ENCODE measurements at places on chromosomes 11 and 22.

DNA sequence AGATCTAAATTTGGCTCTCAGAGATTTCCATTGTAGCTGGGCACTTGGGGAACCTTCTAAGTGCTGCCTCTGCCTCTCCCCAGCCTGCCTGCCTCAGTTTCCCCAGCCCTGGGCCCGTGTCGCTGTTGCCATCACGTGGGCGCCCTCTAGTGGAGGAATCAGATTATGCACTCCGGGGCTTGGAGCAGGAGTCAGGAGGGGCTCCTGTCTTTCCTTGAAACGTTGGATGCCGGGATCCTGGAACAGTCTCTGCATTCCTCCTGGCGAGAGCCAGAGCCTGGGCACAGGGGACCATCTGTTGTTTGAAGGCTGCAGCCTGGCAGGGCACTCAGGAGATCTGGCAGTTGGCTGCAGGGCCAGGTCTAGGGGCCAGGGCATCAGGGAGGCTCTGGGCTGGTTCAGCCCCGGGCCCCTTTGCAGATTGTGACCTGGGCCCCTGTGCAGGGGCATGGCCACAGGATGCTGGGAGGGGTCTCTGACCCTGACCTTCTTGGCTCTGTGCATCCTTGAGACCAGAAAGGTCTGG is 71.6 kb downstream of the LRP5 start:
- DNase-seq, result peak; percentile 22

- DNase-seq, result peak; percentile 77
Observed at GRCh38 chr22:50544078-50544745, 1.5 kb upstream of the KLHDC7B start.

DNA sequence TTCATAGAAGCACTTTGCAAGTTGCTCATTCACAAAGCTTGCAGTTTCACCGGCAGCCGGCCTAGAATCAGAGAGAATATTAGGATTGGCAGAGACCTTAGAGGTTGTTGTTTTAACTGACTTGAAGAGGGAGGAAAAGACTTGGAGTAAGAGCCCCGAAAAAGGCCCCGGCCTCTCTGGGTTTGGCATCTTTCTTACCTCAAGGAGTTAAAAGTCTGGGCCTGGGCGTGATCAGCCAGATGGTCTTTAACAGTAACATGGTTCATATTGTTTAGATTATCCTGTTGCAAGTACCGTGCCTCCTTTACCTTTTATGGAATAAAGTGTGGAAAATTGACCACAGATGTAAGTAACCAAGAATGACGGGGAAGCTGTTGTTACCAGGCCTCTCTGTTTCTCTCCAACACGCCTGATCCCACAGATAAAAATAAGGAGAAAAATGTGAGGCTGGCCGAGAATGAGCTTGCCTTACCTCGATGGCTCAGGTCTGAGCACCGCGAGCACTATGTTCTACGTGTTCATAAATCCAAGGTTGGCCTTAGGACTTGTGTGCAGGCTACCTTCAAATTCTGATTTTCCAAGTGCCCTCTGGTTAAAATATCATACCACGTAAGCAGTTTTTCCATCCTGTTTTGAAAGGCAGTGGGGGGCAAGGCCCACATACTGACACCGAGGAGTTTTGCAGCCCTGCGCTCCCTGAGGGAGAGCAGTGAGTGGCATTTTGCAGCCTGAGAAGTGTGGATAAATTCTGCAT is 56.4 kb downstream of the PARVA start:
- no peak for DNase-seq

- DNase-seq, result no peak
Observed at GRCh38 chr11:27076121-27076589, 35.5 kb downstream of the BBOX1 start.

GRCh38 chr11:64245401-64245796 is 1.3 kb downstream of the PPP1R14B start:
- DNase-seq, result no peak

- DNase-seq, result no peak
Observed at GRCh38 chr11:94153320-94153719, 24.7 kb downstream of the PANX1 start.

- peak; percentile 66 for DNase-seq
Observed at GRCh38 chr11:126416542-126417090, 61.1 kb downstream of the ST3GAL4 start.

GRCh38 chr11:112477581-112478317 is 217.1 kb upstream of the PLET1 start:
- no peak for DNase-seq

DNA sequence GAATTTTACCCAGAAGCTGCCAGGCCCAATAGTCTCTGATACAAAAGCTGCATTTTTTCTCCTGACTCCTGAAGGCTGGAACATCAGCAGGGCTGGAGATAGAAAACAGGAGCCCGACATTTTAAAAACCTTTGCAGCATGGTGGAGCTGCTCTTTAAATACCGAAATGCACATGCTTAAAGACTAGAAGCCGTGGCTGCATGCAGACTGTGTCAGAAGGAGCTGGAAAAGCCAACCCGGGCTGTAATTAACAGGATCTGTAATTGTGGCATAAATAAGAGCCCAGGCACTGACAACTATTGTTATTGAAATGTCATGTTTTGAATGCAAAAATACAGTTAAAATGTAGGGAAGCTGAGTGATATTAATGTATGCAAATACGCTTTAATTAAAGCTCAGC is 304.9 kb upstream of the PLET1 start:
- no peak for DNase-seq

DNA sequence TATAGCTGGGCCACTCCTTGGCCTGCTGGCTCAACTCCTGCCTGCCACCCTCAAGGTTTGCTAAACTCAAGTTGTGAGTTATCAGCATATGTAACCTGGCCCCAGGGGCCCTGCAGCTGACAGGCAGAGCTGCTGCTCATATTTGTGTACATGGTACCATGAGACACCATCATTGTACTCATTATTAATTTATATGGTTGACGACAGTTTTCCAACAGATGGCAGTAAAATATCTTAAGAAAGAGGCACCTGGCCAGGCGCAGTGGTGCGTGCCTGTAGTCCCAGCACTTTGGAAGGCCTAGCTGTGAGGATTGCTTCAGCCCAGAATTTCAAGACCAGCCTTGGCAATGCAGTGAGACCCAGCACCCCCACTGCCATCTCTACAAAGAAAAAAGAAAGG is 11.4 kb upstream of the DENND5A start:
- no peak for DNase-seq

DNA sequence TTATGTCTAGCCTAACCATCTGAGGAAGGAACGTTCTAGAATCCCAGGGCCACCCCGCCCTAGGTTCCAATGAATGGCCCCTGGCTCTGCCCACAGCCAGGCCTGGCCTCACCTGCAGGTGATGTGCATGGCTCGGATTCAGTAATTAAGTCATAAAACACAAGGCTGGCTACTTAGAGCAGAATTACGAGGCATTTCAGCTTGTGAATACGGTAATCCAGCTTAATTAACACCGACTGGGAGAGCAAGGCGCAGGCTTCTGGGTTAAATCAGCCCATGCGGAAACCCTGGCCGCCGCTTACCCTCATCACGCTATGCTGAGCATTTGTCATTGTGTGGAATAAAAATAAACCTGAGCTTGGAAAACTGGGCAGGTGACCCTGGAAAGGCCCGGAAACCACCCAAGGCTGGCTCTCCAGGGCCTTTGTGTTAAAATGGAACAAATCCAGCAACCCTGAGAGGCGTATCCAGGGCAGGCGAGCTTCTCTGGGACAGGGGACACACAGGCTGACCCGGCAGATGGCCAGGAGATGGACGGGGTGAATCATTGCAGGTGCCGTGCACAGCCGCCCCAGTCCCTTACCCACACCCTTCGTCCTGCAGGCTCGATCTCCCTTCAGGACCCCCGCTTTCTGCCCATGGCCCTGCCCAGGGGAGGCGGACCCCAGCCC is 220.2 kb downstream of the CTTN start:
- DNase-seq, result no peak

GRCh38 chr11:102007567-102008437 is 39.4 kb upstream of the CFAP300 start:
- DNase-seq, result no peak

DNA sequence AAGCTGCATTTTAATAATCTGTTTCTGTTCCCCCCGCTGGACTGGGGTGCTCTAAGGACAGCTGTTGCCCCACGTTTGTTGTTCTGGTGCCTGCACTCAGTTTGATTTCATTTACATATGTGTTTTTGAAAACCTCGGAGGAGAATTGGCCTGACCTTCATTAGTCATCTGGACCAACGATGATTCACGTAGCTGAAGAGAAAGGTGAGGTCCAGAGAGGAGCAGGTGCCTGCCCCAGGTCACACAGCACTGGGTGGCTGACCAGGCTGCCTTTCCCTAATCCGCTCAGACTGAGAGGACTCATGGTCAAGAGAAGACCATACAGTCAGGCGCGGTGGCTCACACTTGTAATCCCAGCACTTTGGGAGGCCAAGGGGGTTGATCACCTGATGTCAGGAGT is 3.8 kb downstream of the CSDC2 start:
- DNase-seq, result no peak

DNA sequence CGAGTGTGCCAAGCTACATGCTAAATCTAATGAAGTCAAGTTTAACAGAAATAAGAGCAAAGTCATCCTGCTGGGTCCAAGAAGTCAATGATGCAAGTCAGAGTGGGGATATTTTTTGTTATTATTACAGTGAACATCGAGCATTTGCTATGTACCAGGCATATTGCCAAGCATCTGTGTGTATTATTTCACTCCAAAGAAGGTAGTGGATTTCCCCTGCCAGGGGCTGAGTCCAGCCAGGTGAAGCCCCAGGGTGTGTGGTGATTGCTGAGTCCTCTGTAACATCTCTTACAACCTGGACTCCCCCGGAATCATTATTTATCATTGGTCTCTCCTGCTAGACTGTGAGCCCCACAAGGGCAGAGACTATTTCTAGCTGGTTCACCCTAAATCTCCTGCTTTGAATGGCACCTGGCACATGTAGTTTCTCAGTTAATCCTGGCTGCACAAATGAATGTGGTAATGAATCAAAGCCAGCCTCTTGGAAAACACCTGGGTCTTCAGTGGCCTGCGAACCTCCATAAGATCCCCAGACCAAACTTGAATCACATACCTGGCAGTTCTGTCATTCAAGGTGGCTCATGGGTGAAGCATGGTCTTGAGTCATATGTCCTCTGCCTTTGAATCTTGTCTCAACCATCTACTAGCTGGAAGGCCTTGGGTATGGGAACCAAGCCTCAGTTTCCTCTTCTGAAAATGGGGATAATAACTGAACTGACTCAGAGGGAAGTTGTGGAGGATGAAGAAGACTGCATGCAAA is 549.2 kb downstream of the MIAT start:
- no peak for DNase-seq

GRCh38 chr11:47485107-47485506 is 36.2 kb upstream of the RAPSN start:
- no peak for DNase-seq

DNA sequence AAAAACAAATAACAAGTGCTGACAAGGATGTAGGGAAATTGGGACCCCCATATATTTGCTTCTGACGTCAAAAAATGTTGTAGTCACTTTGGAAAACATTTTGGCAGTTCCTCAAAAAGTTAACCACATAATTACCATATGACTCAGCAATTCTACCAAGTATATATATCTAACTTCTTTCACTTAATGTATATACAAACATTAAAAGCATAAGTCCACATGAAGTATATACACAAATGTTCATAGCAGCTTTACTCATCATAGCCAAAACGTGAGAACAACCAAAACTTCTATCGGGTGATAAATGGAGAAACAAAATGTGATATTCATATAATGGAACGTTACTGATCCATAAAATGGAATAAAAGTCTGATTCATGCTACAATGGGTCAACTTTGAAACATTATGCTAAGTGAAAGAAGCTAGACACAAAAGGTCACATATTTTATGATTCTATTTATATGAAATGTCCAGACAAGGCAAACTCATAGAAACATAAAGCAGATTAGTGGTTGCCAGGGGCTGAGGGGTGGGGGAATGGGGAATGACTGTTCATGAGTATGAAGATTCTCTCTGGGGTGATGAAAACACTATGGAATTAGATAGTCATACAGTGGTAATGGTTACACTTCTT is 48.7 kb upstream of the TEAD1 start:
- DNase-seq, result no peak

DNA sequence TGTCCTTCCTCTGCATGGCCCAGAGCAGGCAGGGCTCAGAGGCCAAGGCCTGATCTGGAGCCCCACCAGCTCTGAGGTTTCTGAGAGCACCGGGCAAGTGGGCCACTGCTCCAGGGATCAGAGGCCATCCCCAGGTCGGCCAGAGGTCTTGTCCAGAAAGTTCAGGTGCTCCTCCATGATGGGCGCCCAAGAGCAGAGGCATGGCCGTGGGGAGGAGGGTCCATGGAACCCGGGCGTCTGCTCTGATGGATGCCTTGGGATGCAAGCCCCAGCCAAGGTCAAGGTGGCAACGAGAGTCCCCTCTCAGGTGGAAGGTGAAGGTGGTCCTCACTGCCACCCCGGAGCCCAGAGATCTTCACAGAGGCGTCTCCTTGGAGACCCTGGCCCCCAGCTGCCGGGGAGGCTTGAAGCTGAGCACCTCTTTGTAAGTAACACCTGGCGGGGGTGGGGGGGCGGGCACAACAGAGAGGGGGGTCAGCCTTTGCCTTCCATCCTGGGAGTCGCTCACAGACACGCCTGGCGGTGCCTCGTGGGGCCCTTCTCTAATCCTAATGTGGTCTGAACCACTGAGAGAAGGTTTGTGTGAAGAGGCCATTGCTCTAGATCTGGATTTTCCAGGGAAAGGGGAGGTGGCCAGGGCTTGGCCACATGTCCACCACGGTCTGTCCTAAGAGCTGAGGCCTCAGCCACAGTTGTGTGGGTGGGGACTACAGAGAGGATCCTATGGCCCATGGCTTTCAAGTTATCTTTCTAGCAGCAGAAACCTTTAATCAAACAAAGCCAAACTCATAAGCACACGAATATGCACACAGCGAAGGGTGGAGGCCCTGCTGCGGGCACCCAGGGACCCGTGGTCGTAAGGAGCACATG is 2.2 kb upstream of the HDAC10 start:
- no peak for DNase-seq

All from T-helper 2 cell treated with Interferon-gamma antibody and Interleukin-4, amounts not matched to agents 5 μg/mL and 100 μg/mL, for 36 hours (primary cell).